GM04504 (cell line): ENCODE measurements at places on chromosomes 13 and 19.

GRCh38 chr13:43629691-43630480 is 156.9 kb downstream of the ENOX1 start:
- peak; percentile 8 for DNase-seq

DNA sequence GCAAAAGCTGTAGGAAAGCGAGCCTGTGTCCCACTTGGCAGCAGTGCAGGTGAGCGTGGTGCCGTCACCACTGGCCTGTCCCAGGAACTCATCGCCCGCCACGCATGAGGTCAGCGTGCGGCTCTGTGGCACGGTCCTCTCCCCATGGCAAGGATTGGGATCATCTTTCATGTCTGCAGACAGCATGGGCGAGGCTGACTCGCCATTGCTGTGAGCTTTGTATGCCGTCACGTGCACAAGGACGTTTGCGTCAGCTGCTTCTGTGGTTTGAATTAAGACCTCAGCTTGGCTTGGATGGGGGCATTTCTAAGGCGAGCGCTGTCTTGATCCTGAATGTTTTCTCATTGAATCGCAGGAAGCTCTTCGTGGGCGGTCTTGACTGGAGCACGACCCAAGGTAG is 9.8 kb downstream of the DAZAP1 start:
- DNase-seq = no peak

DNA sequence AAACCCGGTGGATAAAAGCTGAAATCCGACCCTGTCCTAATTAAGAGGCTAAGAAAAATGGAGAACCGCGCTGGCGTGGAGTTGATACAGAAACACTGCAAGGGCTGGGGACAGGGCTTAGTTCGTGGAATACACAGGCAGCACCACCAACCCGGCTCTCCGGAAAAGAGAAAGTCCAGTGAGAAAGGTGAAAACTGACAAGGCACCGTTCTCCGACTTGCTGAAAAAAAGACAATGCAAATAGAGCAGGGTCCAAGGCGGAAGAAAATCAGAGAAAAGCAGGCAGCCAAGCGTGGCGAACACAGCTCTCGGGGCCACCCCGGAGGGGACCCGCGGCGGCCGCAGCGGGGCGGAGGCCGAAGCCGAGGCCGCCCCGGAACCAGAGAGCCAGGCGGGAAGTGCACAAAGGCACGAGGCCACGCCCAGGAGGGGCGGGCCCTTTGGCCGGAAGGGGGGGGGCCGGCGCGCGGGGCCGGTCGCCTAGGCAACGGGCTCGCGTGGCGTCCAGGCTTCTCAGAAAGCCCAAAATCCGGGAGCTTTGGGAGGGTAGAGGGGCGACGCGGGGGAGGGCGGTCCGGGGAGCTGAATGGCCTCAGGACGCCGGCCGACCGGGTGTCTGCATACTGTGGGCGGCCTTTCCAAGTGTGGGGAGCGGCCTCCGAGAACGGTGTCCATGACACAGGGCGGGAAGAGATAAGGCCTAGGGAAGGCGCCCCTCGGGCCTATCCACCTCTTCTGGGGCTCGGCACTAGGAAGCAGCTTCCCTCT is 1.2 kb upstream of the ING1 start:
- peak; percentile 77 for DNase-seq

DNA sequence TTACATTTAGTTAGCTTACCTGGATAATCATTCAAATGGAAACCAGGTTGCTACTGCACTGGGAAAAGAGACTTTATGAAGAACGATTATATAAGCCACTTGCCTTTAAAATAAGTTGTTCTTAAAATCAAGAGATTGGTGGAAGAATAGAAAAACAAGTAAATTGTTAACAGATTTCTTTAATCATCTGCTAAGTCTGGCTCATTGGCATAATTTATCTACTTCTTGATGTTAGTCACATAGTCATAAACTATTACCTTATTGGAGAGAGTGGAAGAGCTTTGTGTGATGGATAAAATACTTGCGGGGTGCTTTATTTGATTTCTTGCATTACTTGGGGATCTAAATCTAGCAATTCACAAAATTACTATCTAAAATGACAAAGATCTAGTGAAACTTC is 6.8 kb downstream of the LSM14A start:
- no peak for DNase-seq

DNA sequence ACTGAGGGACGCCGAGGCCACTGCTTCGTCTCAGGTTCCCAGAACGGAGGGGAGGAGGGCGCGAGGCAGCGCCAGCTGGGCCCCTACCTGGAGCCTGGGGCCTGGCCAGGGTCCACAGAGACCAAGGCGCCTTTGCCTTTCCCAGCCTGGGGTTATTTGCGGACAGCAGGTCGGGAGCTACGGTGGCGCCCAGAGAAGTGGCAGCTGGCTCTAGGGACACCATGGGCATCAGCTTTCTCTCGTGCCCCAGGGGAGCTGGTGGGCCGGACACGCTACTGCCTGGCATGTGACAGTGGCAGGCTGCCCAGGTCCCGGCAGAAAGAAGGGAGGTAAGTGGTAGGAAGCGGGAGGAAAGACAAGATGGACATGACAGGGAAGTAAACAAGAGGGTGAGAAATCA is 19.0 kb downstream of the AKT2 start:
- DNase-seq = no peak

- DNase-seq = no peak
Observed at GRCh38 chr19:33831825-33832224, 35.2 kb downstream of the KCTD15 start.

DNA sequence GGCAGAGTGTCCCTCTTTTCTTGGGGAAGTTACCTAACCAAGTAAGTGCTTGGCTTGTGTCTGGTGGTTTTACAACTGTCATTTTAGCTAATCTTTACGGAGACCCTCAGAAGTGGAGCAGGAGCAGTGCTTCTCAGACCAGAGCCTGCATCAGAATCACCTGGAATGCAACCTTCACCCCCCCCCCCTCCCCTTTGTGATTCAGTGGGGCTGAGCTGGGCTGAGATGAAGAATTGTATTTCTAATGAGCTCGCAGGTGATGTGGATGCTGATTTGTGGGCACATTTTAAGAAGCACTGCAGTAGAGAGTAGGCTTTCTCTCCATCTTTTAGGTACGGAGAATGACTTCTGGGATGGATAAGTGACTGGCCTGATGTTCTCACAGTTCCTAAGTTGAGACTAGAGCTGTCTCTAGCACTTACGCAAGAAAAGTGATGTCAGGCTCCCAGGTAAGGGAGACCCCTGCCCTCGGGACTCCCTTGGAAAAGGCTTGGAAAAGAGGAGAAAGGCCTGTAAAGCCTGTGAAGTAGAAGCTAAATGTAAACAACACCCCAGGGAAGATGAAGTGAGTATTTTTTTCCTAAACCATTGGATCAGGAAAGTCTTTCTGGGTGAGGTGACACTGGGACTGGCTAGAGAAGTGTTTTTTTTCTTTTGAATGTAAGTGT is 23.3 kb upstream of the RNF113B start:
- DNase-seq = no peak

DNA sequence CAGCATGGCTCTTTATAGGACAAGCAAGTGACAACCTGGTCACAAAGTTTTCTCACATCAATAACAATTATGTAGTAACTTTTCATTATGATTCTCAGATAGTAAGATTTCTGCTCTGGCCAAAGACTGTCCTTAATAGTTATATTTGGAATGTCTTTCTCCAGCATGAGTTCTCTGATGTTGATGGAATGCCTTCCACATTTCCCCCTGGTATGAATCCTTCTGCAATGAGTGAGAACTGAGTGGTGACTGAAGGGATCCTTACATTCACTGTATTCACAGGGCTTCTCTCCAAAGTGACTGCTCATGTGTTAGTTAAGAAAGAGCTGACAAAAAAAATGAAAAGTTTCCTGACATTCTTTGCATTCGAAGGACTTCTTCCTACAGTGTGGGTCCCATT is 13.2 kb downstream of the ZNF550 start:
- DNase-seq = no peak

GRCh38 chr13:43285933-43286597 is 262.7 kb downstream of the DNAJC15 start:
- no peak for DNase-seq

- no peak for DNase-seq
Observed at GRCh38 chr13:93903909-93904308, 575.6 kb downstream of the DCT start.

DNA sequence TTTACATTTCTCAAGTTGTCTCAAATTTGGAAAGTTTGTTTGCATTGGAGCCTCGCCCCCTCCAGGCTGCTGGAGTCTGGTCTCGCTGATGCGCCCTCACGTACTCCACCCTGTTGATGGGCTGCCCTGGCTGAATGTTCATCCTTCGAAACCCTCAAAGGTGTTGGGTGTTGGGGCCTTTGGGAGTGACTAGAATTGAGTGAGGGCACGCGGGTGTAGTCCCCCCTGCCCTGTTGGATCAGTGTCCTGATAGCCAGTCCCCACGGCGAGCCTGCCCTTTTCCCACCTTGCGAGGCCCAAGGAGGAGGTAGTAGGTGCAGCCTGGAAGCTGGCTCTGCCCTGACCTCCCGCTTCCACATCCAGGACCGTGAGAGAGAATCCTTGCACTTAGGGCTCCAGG is 14.8 kb downstream of the TFDP1 start:
- DNase-seq = no peak

- no peak for DNase-seq
Observed at GRCh38 chr13:22690756-22691155, 490.0 kb upstream of the SGCG start.

DNA sequence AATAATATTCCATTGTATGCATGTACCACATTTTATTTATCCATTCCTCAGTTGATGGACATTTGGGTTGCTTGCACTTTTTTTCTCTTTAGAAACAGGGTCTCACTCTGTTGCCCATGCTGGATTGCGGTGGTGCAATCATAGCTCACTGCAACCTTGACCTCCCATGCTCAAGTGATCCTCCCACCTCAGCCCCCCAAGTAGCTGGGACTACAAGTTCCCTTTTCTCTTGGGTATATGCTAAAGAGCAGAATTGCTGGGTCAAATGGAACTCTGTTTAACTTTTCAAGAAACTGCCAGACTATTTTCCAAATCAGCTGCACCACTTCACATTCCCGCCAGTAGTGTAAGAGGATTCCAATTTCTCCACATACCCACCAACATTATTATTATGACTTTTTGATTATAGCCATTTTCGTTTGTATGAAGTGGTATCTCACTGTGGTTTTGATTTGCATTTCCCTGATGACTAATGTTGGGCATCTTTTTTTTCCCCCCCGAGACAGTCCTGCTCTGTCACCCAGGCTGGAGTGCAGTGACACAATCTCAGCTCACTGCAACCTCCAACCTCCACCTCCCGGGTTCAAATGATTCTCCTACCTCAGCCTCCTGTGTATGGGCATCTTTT is 7.6 kb upstream of the IPO5 start:
- no peak for DNase-seq

DNA sequence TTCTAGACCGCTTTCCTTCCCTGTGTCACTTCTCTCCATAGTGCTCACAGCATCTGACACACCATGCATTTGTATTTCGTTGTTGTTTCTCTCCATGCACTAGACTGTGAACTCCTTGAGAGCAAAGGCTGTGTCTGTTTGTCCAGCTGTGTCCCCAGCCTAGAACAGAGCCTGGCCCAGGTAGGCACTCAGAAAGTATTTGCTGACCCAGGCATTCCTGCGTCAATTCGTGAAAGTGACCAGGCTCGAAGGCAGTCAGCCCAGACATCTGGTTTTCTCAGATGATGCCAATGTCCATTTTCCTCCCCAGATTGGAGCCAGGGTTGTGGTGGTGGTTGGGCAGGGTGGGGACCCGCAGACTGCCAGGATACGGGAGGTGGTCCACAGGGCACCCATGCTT is 164.8 kb downstream of the ZNF536 start:
- DNase-seq = no peak

DNA sequence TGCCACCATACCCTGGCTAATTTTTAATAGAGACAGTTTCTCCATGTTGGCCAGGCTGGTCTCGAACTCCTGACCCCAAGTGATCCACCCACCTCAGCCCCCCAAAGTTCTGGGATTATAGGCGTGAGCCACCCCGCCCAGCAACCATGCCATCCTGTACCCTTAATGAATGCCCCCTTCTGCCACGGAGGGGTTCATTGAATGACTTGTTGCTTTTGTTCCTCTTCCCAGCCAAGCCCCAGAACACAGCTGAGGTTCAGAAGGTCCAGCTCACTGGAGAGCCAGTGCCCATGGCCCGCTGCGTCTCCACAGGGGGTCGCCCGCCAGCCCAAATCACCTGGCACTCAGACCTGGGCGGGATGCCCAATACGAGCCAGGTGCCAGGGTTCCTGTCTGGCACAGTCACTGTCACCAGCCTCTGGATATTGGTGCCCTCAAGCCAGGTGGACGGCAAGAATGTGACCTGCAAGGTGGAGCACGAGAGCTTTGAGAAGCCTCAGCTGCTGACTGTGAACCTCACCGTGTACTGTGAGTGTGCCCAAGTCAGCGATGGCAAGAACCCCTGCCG is 6.0 kb downstream of the PVR start:
- DNase-seq = no peak

GRCh38 chr13:46197299-46198048 is 14.3 kb upstream of the LRRC63 start:
- DNase-seq = peak; percentile 21

GRCh38 chr13:101880581-101880980 is 428.1 kb downstream of the ITGBL1 start:
- no peak for DNase-seq

DNA sequence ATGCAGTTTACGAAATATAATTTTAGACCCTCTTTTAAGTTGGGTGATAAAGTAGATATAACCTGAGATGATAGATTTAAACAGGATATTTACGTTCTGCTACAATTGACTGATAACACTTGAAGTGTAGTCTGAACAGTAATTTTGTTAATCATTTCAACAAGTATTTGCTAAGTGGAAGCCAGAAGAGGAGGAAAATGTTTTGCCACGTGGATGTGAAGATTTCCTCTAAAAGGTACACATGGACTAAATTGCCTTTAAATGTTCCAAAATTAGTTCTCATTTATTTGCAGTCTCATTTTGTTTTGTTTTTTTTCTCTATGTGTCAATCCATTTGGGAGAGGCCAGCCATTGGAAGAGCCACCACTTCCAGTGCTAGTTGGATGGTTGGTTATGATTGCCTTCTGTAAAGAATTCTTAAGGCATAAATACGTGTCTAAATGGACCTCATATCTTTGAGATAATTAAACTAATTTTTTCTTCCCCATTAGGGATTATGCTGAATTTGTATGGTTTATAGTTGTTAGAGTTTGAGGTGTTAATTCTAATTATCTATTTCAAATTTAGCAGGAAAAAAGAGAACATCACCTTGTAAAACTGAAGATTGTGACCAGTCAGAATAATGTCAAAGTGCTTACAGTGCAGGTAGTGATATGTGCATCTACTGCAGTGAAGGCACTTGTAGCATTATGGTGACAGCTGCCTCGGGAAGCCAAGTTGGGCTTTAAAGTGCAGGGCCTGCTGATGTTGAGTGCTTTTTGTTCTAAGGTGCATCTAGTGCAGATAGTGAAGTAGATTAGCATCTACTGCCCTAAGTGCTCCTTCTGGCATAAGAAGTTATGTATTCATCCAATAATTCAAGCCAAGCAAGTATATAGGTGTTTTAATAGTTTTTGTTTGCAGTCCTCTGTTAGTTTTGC is 2.8 kb downstream of the MIR17HG start:
- DNase-seq = no peak

DNA sequence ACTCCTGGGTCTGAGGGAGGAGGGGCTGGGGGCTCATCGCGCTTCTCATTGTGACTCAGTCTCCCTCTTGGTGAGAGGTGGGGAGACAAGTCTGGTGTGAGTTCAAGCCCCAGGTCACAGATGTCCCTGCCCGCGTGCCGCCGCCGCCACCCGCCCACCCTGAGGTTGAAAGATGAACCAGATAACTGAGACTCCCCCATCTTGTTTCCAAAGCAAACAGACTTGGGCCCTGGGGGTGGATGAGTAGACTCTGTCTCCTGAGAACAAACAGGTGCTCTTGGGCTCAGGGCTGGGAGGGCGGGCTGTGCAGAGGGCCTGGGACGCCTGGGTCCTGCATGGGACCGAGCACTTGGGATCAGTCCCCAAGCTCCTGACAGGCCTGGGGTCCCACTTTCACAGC is 567 bp downstream of the SBK2 start:
- no peak for DNase-seq
